CD8-positive, alpha-beta memory T cell (primary cell): ENCODE measurements at places on chromosomes 3 and 15. TPM values are rescaled to one million over a fixed set of nuclear protein-coding genes. Genes with fewer than 3 reads are reported as not detected.

DNA sequence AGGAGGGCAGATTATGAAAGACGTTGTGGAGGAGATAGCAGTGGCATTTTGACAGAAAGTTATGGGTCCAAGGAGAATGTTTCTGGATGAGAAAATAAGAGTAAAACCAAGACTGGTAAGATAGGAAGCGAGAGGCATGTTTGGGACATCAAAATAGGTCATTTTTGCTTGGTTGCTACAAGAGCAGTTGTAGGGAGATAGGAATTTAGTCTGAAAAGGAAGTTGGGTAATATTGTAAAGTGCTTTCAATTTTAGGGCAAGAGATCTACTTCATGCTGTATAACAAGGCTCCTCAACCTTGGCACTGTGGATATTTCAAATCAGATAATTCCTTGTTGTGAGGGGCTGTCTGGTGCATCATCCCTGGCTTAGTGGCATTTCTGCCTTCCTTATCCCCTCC lies 118.0 kb upstream of the DPH6 start:
- DNase-seq = no peak

DNA sequence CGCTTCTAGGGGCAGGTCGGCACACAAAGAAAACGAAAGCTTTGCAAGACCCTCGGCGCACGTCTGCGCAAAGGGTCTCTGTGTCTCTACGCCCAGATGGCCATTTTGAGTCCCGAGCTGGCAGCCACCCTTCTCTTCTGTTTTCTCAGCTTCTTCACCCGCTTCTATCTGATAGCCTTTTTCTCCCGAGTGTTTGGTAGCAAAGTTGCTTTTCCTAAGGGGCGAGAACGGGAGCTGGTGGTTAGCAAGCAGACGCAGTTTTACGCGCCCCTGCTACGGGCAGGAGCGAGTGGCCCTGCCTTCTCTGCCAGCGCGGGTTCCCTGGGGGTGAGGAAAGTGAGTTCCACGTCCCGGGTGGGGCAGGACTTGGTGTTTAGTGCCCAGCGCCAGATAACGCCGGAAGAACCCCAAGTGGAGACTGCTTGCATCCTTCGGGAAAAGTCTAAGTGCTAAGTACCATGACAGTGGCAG lies 2.9 kb upstream of the MKRN2 start:
- no peak for DNase-seq

DNA sequence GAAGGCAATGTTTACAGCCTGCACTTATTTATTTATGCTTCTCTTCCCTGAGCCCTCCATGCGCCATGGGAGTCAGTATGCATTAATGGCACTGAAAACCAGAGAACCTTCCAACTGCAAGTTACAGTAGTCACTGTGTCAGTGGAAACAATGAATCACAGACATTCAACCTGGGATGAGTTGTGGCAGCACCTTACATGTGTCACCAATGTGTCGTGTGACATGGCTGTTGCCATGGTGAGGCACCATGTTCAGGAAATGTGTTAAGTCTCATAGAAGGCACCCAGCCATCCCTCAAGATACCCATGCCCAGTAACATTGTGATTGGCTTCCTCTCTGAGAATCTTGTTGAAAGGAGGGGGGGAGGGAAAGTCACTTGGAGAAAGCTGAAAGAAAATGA lies 105.0 kb downstream of the FOXP1 start:
- DNase-seq = no peak

- no peak for DNase-seq
Measured at GRCh38 chr15:78084449-78084750, 6.9 kb upstream of the TBC1D2B start.

DNA sequence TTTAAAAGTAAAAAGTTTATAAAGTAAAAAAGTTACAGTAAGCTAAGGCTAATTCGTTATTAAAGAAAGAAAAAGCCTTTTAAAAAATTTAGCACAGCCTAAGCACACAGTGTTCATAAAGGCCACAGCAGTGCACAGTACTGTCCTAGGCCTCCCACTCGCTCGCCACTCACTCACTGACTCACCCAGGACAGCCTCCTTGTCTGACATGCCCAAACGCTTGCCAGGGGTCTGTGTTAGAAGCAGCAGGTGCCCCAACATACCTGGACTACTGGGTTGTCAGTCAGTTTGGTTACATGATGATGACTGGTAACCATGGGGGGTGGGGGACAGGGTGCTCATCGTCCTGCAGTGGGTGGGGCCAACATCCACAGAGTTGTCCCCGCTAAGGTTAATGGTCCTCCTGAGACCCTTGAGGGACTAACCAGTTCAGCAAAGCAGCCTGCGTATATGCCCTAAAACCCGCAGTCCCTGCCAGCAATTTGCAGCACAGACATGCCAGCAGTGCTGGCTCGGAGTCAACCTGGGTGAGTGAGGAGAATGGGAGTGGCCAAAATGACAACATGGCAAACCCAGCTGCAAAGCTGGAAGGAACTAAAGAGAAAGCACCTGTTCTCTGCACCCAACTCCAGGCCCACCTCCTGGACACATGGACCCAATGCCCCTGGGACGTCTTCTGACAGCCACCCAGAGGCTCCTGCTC lies 49.2 kb downstream of the CYFIP1 start:
- DNase-seq = no peak

GRCh38 chr15:62889734-62890505 lies 152.6 kb upstream of the TPM1 start:
- no peak for DNase-seq

DNA sequence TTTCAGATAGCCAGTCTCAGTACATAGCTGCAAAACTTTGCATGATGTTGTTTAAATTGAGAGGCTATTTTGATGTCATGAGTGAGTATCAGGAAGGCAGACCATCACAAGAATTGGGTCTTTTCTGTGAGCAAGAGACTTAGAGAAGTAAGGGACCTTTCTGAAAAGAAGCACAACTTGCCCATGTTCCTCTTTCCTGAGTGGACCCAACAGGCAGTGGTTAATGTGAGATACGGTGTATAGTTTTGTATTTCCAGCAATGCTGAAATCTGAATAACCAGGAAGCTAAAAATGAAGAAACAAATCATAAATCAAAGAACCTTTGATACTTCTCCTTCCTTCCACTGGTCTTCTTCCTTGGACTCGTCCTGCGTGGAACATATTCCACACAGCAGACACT lies 25.1 kb downstream of the MCTP2 start:
- no peak for DNase-seq

- no peak for DNase-seq
Measured at GRCh38 chr3:193941486-193941885, 194.5 kb upstream of the HES1 start.

GRCh38 chr3:4721511-4721911 lies 228.4 kb downstream of the ITPR1 start:
- DNase-seq = no peak

GRCh38 chr3:45227946-45228345 lies 1.9 kb upstream of the TMEM158 start:
- no peak for DNase-seq

DNA sequence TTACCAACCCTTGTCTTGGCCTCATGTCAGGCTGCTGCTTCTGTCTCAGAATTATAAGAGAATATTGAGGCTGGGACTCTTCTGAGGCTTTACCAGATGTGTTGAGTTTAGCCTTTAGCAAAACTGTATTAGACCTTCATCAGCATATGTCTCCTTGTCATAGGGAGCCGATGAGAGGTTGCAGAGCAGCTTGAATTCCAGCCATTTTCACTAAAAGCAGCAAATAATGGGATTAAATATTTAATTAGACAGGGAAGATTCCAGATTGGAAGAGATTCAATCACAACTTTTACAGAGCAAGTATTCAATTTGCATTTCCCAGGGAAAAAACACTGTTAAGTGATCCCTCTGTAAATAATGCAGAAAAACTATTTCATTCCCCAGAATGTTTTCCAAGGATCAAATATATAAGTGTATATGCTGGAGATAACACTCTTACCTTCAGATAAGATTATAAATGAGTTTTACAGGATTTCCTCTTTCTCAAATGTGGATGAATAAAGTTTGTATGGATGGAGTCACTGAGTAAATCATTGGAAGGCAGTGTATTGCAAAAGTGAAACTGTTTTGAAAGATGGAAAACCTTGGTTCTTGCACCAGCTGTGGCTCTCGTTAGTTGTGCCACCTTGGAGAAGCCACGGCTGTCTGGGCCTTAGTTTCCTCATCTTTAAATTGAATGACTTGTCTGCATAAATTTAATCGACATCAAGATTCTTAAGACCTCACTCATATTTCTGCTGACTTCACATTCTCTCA lies 466.4 kb upstream of the SGO1 start:
- no peak for DNase-seq

- no peak for DNase-seq
Measured at GRCh38 chr15:25501828-25502446, 63.1 kb upstream of the UBE3A start.

GRCh38 chr15:81530271-81530691 lies 156.3 kb upstream of the TMC3 start:
- DNase-seq = no peak

DNA sequence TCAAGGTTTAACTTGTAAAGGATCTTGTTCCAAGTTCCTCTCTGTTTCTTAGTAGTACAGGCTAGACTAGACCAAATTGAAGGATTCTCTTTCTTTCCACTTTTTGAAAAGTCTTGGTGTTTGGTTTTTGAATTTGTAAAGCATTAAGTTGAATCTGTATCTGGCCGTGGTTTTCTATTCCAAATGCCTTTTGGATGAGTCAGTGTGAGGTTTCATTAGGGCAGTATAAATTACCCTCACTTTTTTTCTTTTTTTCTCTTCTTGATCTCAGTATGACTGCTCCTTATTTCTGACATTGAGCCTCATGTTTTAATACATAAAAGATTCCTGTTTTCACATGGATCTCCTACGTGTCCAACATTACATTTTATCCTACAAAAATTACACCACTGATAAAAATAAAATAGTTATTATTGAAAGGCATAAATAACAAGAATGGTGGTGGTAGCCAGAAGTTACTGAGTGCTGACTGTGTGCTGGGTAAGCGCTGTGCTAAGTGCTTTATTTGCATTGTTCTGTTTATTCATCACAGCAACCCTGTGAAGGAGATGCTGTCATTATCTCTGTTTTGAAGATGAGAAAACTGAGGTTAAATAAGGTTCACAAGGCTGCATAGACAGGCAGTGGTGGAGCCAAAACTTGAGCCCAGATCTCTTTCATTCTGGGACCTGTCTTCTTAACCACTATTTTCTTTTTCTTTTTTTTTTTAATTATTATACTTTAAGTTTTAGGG lies 48.3 kb downstream of the MITF start:
- DNase-seq = no peak

DNA sequence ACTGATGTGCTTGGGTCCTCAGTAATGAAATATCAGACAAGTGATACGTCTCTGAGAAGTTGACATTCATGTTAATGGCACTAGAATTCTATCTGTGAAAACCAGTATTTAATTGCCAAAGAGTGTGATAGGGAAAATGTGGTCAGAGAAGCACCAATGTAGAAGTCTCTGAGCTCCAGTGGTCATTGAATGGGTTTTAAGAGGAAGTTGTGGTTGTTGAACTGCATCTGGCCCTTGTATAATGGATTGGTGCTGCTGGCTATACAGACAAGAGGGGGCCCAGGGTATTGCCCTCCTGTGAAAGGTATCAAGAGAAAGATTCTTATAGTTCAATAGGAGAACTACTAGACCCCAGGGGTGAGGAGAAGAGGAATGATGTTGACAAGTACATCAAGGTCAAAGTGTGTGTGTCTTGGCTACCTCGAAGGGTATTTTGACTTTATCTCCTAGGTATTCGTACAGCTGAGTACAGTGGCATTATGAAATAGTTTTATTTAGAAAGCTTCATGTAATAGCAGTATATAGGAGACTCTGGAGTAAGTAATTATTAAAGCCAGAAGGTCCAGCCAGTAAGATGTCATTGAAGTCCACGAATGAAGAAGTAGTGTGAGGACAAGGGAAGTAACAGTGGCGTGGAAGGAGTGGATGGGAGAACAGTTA lies 47.1 kb downstream of the CHD2 start:
- no peak for DNase-seq

GRCh38 chr3:58418227-58418626 lies 15.4 kb downstream of the PDHB start:
- no peak for DNase-seq

DNA sequence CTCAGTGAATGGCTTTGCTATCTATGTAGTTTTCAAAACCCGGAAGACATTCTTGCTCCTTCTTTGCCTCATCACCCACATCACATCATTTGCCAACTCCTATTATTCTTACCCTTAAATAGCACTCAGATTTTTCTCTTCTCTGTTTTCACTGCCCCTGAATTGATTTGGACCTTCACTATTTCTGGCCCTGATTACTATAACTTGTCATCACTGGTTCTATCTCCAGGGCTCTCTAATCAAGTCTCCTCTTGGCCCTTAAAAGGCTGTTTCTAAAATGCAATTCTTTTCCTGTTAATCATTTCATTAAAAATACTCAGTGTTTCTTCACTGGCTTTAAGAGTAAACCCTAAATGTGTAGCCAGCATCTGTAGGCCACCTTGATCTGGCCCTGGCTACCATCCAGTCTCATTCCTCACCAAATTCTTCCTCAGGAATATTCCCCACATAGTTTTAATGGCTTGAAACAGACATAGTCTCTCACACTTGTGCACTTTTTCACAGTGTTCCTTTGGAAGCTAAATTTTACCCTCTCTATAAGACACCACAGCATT lies 437.1 kb upstream of the CBLB start:
- no peak for DNase-seq

DNA sequence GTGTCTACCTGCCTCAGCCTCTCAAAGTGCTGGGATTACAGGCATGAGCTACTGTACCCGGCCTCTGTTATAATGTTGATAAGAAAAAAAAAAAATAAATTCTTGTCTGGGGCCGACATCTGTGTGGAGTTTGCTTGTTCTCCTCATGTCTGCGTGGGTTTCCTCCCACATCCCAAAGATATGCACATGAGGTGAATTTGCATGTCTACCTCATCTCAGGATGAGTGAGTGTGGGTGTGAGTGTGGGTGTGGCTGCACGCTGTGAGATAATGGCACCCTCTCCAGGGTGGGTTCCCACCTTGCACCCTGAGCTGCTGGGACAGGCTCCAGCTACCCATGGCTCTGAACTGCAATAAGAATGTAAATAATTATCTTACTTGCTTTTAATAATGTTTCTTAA lies 25.9 kb upstream of the UACA start:
- no peak for DNase-seq

- no peak for DNase-seq
Measured at GRCh38 chr3:152969557-152970300, 134.8 kb downstream of the P2RY1 start.

GRCh38 chr15:75361361-75361988 lies 6.9 kb downstream of the MAN2C1 start:
- no peak for DNase-seq

GRCh38 chr3:188197388-188197847 lies 43.5 kb downstream of the LPP start:
- DNase-seq = no peak

GRCh38 chr3:130979117-130979516 lies 47.5 kb downstream of the ASTE1 start:
- no peak for DNase-seq

Gene WDR53
- total RNA-seq = 26.7 TPM

Gene MOBP
- total RNA-seq = not detected

Gene GRIP2
- not detected for total RNA-seq

Gene SLC51B
- not detected for total RNA-seq

Gene SLC9C1
- total RNA-seq = not detected

Gene TRNT1
- total RNA-seq = 60.2 TPM

Gene GOLGA8J
- total RNA-seq = not detected

Gene PP2D1
- total RNA-seq = not detected

Gene PLCH1
- total RNA-seq = not detected
